ENCODE measurements at places on chromosomes 1 and 21.
A peak's percentile ranks its signal among the peaks of the same experiment; 100 is the strongest.

DNA sequence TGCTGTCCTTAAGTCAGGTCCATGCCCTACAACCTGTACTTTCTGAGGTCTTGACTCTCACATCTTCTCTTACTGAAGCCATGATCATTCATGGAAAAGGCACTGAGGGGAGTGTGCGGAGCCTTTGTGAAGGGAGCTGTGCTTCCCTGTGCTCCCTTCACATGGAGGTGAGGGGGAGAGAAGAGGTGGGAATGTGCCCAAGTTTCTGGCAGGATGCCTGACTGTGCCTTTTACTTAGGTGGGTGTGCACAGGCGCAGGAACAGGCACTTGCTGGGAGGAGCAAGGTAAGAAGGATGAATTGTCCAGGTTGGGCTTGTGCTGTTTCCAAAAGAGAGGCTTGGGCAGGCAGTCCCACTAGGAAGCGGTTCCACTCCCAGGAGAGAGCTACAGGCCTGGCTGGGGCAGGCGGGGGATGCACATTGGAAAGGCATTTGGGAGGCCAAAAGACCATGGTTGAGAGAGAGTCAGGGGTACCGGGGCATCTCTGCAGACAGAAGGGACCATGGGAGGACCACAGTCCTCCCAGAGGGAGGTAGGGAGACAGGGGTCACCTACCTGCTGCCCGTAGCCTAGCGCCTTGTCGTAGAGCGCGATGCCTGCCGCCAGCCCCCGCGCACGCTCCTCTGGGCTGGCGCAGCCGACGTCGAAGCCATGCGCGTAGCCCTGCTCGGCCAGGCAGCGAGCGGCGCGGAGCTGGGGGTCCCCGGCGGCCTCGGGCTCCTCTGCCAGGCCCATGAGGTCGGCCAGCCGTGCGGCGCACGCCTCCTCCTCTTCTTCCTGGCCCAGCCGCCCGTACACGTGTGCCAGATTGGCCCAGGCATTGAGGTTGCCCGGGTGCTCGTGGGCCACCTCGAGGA, 853 bp downstream of the TTC22 start:
- DNase-seq, result no peak

DNA sequence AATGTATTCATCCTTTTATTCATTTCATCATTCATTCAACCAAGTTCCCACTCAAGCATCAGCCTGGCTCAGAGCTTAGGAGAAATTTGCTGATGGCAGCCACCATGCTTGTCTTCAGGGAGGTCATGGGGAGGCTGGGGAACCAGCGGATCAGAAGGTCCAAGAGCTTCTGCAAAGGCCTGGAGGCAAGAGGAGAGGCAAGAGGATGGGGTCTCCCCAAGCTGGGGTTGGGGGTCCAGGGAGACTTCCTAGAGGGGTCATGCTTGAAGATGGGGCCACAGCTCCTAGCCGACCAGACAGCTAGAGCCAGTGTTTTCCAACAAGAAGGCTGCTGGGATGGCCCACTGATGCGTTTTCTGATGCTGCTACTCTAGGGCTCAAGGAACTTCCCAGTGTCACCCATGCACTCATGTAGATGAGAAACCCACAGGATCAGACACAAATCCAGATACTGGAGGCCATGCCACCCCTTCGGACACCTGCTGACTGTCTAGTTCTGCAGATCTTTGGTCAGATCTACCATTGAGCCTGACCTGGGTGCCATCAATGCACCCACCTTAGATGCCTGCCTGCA, 315.2 kb downstream of the AJAP1 start:
- DNase-seq, result no peak

DNA sequence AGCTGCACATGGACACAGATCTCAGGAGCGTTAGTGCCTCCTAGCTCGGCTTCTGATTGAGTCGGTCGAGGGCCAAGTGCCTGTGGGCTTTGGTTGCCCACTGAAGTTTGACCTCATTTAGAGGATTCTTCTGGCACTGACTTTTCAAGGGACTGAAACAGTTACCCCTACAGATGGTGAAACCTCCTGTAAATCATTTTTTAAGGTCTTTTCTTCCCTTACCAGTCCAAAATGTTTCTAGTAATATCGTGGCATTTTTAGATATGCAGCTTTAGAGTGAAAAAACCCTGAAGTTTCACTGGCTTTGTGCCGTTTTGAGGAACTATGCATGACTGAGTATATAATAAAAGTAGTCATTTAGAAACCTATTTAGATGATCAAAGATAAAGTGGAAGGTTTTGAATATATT, 34.7 kb upstream of the L1TD1 start:
- no peak for DNase-seq

GRCh38 chr1:1330366-1331067, 563 bp upstream of the TAS1R3 start:
- DNase-seq, result no peak

GRCh38 chr1:65762081-65762862, 30.4 kb upstream of the PDE4B start:
- peak; percentile 76 for DNase-seq

DNA sequence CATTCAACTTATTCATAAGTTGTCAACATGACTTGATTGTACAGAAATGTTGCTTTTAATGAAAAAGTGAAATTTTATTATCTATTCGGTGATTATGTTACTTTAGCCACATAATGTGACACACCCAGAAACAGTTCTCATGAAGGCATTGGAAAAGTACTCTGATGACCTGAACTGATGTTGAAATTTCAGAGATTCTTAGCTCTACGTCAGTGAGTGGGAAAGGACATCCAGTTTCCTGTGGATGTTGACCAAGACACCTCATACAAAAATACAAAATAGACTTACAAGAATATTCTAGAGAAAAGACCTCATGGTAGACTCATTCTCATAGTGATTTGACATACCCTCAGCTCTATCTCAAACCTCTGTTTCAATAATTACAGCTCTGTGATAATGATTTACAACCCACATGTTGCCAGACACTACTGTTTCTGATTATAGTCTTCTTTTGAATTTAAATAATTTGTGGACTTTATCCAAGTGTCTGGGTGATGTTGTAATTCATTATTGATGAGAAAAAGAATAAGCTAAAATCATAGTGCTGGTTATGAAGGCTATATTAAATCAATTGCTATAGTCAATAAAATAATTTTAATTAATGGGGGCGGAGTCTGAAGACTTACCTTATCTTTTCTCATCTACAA, 37.3 kb downstream of the KCNK2 start:
- peak; percentile 29 for DNase-seq

DNA sequence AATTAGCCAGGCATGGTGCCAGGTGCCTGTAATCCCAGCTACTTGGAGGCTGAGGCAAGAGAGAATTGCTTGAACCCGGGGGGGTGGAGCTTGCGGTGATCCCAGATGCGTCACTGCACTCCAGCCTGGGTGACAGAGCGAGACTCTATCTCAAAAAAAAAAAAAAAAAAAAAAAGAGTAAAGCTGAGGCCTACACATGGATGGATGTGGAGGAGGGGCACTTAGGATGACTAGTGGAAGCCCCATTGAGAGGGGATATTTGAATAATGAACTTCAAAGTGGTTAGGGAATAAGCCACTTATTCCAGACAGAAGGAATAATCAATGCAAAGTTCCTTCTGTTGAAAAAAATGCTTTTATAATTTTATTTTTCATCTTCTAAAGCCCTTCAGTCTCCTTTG, 51.4 kb downstream of the PTBP2 start:
- DNase-seq, result no peak

DNA sequence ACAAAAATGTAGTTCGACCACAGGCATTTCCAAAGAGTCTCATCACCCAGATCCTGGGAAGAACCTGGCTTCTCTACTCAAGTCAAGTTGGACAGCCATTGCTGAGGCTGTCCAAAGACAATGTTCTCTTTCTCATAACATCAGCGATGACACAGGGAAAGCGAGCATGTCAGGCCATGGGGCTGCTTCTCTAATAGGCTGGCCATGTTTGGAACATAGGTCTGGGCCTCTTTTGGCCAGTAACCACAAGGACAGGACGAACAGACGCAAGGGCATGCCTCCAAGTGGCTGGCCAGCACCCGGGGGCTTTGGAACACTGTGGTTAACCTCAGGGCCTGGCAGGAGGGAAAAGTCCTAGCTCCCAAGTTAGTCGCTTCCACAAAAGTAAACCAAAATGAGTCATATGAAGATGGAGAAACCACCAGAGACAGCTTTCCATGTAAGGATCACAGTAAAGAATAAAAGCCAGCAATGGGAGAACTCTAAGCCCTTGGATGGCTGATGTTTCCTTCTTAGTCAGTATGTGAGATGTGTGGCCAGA, 80.6 kb upstream of the SLC44A3 start:
- DNase-seq, result peak; percentile 97

DNA sequence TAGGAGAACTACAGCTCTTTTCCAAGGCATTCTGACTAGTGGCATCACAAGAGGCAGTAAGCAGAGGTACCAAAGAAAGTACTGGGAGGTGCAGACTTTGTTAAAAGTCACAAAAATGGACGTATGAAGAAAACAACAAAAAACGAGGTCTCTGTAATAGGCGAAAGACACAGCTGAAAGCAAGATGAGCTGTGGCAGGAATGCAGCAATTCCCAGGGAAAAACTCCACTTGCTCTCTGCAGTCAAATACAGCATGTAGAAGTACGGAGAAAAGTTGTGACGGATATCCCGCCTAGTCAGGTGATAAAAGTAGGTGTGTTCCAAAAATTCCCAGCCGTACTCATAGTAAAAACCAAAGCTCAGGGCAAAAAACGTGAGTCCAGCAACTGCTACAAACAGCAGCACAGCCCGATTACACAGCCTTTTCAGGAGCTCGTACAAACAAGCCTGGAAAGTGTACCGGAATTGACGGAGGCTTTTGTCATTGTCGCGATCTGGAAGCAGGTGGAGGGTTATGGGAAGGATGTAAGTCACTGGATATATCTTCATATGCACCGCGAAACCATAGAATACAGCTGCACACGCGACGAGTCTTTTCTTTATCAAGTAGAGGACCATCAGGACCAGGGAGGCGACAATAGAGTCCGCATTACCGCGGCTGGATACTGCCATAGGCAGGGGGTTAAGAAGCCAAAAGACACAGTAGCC, 979 bp downstream of the PIGM start:
- no peak for DNase-seq
